CD4-positive, alpha-beta T cell treated with Interleukin-21 for 1 hour (primary cell): ENCODE measurements at places on chromosomes 1 and 21.
A peak's percentile ranks its signal among the peaks of the same experiment; 100 is the strongest.

GRCh38 chr1:232438476-232438875 lies 191.5 kb downstream of the SIPA1L2 start:
- no peak for DNase-seq

DNA sequence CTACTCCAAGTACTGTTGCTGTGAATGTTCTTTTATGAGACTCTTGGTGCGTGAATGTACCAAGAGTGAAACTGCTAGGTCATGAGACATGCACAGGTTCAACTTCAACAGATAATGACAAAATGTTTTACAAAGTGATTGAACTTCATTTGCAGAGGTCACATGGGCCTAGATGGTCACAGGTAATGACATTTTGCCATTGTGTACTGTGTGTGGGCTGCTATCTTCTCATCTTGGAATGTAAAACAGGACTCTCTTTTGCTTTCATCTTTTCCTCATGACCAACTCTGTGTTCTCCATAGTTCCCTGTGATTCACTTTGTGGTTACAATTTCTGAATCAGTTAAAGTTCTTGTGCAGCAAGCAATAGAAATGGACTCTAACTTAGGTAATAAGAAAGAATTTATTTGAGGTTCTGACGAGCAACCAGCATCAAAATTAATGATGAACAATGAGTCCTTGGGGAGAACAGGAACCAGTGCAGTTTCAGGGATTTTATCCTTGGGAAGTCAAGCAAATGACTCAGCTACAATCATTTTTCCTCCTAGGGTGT lies 16.2 kb upstream of the TSNAX start:
- DNase-seq: no peak

DNA sequence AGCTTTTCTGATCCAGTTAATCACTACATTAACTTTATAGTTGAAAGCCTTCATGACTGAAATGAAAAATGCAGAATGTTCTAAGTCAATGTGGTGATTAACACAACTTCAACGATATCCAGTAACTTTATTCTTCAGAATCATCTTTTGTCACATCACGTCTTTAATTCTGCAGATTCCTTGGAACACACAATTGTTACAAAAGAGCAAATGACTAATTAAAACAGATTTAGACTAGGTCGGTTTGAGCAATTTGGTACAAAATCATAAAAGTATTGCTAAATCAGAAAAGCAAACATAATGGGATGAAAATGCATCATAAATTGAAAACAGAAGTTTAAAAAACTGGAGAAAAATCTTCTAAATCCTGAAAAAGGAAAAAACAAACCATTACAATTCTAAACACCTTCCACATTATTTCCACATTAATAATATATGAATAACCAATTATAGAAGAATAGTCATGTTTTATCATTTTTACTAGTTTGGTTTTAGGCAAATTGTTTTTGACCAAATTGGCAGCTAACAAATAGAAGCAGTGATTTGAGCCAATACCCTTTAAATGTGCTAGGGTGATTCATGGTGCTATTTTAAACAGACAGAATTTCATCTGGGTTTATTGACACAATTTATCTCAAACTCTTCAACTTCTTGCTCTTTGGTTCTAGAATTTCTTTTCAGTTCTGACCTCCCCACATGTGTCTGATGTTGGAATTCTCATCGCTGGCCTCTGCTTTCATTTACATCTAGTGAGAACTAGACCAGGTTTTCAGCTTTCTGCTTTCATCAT lies 468.1 kb upstream of the PTBP2 start:
- DNase-seq: no peak

DNA sequence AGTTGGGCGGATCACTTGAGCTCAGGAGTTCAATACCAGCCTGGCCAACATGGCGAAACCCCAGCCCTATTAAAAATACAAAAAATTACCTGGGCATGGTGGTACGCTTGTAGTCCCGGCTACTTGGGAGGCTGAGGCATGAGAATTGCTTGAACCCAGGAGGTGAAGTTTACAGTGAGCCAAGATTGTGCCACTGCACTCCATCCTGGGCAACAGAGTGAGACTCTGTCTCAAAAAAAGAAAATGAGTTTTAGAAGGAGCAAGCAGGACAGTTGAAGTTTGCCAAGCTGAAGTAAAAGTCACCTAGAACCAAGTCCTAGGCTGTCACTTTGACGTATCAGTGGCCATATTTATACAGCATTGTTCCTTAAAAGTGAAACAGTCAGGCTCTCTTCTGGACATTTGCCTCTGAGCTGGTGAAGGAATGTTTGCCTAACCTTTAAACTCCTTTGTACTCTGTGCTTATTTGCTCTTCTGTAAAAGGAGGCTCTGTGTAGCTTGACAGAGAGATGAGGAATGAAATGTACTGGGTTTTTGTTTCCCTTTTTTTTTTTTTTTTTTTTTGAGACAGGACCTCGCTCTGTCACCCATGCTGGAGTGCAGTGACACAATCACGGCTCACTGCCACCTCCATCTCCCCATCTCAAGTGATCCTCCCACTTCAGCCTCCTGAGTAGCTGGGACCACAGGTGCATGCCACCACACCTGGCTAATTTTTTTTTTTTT lies 2.8 kb downstream of the RAB4A start:
- DNase-seq: no peak

GRCh38 chr1:45473302-45473701 lies 17.7 kb downstream of the TESK2 start:
- no peak for DNase-seq

DNA sequence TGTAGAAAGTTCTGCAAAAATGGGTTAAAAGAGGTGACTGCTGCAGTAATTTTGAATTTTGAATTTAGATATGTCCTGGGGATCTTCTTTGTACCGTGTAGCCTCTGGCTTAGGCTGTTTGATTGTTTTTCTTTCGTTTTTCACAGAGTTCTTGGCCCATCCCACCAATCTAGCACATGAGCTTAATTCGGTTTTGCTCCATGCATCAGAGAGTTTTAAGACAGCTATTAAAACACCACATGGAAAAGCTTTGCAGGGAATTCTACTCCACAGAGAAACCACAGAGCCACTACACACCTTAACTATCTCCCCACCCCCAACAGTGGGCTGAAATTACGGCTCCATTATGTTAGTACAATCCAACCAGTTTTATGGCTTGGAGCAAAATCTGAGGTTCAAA lies 25.5 kb downstream of the SPAG17 start:
- DNase-seq: no peak

DNA sequence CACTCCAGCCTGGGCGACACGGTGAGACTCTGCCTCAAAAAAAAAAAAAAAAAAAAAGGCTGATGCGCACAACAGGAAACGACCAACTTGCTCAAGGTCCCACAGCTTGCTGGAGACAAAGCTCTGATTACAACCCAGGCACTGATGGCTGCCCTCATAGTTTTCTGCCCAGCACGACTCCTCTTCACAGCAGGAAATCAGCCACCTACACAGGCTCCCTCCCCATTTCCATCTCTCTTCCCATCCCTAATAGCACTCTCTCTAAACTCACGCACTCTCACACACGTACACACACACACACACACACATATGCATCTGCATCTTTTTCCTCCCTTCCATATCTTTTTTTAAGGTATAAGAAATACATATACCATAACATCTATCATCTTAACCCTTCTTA lies 153.5 kb upstream of the SOD1 start:
- DNase-seq: no peak

DNA sequence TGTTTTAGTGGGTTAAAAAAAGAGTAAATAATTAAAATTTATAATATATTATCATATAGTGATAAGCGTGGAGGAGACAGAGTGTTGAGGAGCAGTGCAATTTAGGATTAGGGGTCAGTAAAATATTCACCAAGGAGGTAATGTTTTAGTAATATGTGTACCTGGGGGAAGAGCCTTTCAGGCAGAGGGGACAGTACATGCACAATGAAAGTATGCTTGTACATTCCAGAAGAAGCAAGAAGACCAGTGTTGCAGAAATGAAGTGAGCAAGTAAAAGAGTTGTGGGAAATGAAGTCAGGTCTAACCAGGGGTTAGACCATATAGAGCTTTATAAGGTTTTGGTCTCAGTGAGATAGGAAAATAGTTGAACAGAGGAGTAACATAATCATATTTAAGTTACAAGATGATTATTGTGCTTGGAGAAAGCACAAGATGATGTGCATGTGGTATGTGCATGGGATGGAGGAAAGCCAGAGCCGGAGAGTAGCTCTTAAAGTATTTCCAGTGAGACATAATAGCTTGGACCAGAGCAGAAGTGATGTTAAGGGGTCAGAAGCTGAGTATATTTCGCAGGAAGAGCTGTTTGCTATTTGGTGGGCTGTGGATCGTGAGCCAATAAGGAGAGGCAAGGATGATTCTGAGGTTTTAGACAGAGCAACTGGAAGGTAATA lies 44.8 kb downstream of the SNX7 start:
- no peak for DNase-seq

- DNase-seq: no peak
These were observed 738.0 kb downstream of the PTPRU start for GRCh38 chr1:29974316-29974724.

GRCh38 chr1:119743776-119744597 lies 24.7 kb downstream of the HMGCS2 start:
- DNase-seq: peak; percentile 31

- no peak for DNase-seq
These were observed 61.4 kb downstream of the STUM start for GRCh38 chr1:226609836-226610455.

GRCh38 chr1:109719337-109719837 lies 7.3 kb downstream of the GSTM5 start:
- no peak for DNase-seq

- no peak for DNase-seq
These were observed 39.5 kb upstream of the MCOLN3 start for GRCh38 chr1:85087659-85088407.

DNA sequence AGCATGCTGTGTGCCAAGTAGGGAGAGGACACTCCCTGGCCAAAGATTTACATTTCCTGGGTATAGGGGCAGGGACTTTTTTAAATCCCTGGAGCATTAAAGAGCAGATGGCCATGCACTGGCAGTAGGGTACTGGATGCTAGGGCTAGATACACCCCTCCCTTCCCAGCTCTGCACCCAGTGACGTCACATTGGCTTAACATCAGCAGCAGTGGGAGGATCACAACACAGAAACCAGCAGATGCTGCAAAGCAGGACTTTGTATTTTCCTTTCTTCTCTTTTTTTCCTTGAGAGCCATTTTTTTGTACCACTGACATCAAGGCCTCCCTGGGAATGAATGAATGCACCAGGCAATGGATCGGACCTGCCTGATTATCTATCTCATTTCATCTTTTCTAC lies 243.0 kb downstream of the KAZN start:
- no peak for DNase-seq

GRCh38 chr21:36576441-36576840 lies 96.5 kb upstream of the CLDN14 start:
- DNase-seq: no peak

- DNase-seq: no peak
These were observed 16.8 kb downstream of the TNFSF4 start for GRCh38 chr1:173190101-173190936.

GRCh38 chr1:212402666-212403321 lies 11.9 kb downstream of the PACC1 start:
- DNase-seq: no peak
